ENCODE measurements at places on chromosomes 4 and X. TPM values are rescaled to one million over a fixed set of nuclear protein-coding genes. Genes with fewer than 3 reads are reported as not detected.

- DNase-seq = no peak
Measured at GRCh38 chrX:41250867-41251266, 83.1 kb upstream of the DDX3X start.

DNA sequence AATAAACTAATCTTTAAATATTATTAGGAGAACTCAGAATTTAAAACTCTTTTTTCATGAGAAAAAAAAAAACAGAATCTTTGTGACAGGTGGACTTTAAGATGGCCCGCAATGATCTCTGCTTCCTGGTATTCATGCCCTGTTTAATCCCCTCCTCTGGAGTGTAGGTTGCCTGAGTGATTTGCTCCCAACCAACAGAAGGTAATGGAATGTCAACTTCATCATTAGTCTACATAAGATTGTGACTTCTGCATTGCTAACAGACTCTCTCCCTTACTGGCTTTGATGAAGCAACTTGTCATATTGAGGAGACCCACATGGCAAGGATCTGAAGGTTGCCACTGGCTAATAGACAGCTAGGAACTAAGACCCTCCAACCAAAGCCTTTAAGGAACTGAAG is 88.8 kb downstream of the CORIN start:
- DNase-seq = no peak

- DNase-seq = no peak
Measured at GRCh38 chrX:101619364-101619763, 1.6 kb upstream of the ARMCX6 start.

- no peak for DNase-seq
Measured at GRCh38 chr4:107561481-107561880, 158.6 kb downstream of the PAPSS1 start.

- peak; percentile 14 for DNase-seq
Measured at GRCh38 chrX:54785901-54786300, 12.2 kb downstream of the ITIH6 start.

GRCh38 chrX:129540068-129540653 is at the start of gene OCRL:
Gene OCRL (plus strand): TSS chrX:129540259. CDS start chrX:129540440, 181 bp downstream.
- DNase-seq = peak; percentile 57

GRCh38 chr4:181157647-181158046 is 1085.6 kb upstream of the TENM3 start:
- DNase-seq = no peak

- DNase-seq = no peak
Measured at GRCh38 chr4:119655111-119655837, 26.7 kb upstream of the PDE5A start.

DNA sequence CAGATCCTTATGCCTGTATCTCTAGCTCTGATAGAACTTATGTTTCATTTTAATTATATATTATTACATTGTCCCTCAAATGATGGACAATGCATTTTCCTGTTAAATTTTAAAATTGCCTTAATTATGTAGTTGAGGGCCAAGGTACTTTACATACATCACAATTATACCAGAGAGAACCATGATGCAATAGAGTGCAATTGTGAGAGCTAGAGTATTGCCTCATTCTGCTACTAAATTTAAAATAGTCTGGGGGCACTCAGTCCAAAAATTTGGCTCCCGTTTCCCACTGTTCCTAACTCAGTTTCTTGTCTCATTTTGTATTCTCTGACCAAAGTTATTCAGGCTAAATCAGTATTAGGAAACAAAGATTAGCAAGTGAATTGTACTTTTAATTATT is 378.5 kb upstream of the ZFP42 start:
- DNase-seq = no peak

- no peak for DNase-seq
Measured at GRCh38 chr4:138999666-139000065, 15.9 kb upstream of the NOCT start.

GRCh38 chr4:10080589-10081217 is 35.9 kb downstream of the WDR1 start:
- DNase-seq = no peak

GRCh38 chr4:96063639-96064038 is 223.7 kb downstream of the PDHA2 start:
- DNase-seq = no peak

GRCh38 chrX:10171249-10171648 is 14.5 kb downstream of the CLCN4 start:
- DNase-seq = no peak

DNA sequence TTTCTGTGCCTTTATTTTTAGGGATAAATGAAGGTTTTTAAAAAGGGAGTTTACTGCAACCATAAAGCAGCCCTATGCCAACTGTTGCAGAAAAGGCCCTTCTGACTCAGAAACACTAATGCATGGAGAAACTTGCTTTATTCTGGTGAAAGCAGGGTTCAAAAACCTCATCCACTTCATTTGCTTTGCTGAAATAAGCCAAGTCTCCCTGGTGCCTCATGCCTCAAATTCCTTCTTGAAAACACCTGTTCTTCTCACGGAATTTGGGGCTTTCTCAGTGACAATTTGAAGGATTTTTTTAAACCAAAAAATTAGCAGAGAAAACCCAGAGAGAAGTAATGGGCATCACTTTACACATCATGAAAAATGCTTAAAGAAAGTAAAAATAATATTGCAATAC is 349.0 kb downstream of the PCDH7 start:
- no peak for DNase-seq

DNA sequence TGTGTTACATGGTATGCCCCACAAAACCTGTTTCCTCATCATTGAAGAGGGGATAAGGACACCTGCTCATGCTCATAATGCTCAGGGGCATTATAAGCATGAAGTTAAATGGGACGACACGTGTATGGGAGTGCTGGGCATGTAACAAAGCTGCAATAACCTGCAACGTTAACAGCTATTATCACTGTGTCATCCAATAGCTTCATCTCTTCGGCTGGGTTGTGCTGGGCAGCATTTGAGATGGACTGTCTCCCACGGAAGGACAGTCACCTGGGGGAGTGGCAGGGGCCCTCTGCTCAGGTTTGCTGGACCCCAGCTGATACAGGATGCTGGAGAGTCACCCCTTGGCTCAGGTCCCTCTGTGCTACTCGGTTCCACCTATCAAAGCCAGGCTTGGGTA is 94.5 kb downstream of the NSUN7 start:
- no peak for DNase-seq

DNA sequence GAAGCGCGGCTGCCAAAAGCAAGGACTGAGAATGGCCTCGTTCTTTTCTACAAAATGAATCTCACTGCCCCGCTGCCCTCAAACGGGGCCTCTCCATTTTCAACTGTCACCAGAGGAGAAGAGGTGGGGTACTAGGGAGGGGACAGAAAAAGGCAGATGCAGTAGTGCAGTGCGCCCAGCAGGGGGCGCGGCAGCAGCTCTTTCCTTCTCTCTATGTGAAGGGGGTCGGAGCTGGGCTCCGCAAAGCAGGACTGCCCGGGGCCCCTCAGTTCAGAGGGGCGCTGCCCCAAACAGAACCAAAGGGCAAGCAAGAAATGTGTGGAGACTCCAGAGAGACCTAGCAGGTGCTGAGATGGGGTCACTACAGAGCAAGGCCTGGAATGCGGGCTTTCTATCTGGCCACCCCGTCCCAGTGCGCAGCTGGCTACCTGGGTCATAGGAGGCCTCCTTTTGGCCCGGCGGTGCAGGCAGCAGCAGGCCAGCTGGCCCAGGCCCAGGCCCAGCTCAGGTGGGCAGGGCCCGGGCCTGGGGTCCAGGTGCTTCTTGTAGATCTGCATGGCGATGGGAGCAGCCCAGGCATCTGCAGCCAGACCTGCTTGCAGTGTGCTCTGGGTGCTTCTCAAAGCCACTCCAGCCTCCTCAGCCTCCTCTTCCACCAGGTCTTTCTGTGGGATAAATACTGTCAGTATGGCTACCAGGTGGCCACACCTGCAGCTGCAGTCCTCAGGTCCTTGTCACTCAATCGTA is 5.9 kb downstream of the IRAK1 start:
- DNase-seq = peak; percentile 46

DNA sequence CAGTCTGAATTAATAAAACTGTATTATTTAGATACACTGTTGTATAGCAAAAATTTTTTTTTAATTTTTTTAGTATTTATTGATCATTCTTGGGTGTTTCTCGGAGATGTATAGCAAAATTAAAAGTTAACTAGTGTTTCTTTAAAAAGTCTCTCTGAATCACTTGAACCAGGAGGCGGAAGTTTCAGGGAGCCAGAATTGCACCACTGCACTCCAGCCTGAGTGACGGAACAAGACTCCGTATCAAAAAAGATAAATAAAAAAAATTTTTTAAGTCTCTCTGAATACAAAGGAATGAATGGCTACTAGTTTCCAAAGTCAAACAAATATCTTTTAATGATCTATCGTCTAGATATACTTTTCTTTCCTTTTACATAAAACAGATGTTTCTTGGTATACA is 64.4 kb downstream of the ELF2 start:
- DNase-seq = no peak

- no peak for DNase-seq
Measured at GRCh38 chr4:25437926-25438325, 60.9 kb downstream of the ANAPC4 start.

DNA sequence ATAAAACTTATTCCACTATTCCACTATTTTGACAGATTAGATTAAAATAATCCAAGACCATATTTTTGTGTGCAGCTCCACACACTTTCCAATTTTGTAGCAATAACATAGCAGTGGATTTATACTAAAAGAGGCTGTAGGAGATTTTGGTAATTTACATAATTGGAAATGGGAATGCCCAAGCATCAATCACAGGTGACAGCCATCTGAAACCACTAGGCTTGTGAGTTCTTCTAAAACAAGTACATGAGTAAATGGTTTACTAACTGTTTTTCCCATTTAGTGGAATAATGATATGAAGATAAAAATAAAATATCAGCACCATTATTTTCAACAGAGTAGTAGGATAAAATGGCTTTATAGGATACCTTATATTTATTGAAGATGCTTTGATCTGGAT is 4.4 kb downstream of the ANK2 start:
- DNase-seq = no peak

Gene CLDN34
- not detected for total RNA-seq

Gene IL2
- total RNA-seq = 24.8 TPM

Gene DLG3
- 48.9 TPM for total RNA-seq

Gene BEX2
- 45.6 TPM for total RNA-seq

Gene UGT2B15
- total RNA-seq = not detected

Gene POU3F4
- not detected for total RNA-seq

Gene CACNA1F
- total RNA-seq = 3.4 TPM

All from activated T-cell treated with anti-CD3 and anti-CD28 coated beads, Interleukin-2, amount 50 U/mL, for 72 hours (primary cell).